Osteoblast (primary cell): ENCODE measurements at places on chromosomes 12 and 14. TPM values are rescaled to one million over a fixed set of nuclear protein-coding genes. Genes with fewer than 3 reads are reported as not detected.

GRCh38 chr12:107497231-107497630 is 188.4 kb upstream of the PWP1 start:
- no peak for DNase-seq

The CPNE6 gene
- total RNA-seq, result not detected in 2 replicates

GRCh38 chr12:22333713-22334409 is 646 bp downstream of the ST8SIA1 start:
- DNase-seq, result peak; percentile 66

DNA sequence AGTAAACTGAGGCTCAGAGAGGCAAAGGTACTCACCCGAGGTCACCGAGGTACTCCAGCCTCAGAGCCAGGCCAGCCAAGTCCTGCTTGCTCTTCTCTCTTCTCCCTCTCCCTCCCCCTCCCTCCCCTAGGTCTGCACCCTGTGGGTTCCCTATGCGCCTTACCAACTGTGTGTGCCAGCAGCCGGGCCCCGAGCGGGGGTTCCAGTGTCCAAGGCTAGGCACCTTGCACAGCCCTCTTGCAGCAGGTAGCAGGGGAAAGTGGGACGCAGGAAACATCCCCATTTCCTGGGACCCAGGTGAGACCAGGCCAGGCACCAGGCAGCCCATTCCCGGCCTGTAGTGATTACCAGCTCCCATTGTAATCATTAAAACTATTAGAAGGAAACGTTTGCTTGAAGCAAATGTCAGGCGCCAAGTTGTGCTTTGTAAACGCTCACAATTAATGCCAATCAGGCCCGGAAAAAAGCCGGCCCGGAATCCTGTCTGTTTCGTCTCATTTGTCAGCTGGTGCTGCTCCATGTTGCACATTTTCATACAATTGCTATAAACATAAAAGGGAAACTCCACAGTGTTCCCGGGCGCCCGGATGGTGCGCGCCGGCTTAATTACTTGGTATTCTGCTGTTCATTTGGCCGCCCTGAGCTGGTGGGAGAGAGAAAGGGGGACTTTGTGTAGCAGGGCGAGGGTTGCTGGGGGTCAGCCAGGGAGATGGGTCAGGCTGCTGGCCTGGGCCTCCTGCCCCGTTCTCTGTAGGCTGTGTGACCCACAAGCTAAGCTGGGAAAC is 11.9 kb downstream of the FAM222A start:
- DNase-seq, result peak; percentile 63

GRCh38 chr12:22543246-22544037 is 900 bp downstream of the C2CD5 start:
- DNase-seq, result peak; percentile 65
